ENCODE measurements at places on chromosomes 6 and 20.

GRCh38 chr6:125507987-125508655 lies 206.4 kb upstream of the HDDC2 start:
- DNase-seq, result no peak

- no peak for DNase-seq
These were observed 38.0 kb downstream of the COL12A1 start for GRCh38 chr6:75167851-75168250.

- DNase-seq, result no peak
These were observed 657 bp downstream of the EMILIN3 start for GRCh38 chr20:41365777-41366545.

DNA sequence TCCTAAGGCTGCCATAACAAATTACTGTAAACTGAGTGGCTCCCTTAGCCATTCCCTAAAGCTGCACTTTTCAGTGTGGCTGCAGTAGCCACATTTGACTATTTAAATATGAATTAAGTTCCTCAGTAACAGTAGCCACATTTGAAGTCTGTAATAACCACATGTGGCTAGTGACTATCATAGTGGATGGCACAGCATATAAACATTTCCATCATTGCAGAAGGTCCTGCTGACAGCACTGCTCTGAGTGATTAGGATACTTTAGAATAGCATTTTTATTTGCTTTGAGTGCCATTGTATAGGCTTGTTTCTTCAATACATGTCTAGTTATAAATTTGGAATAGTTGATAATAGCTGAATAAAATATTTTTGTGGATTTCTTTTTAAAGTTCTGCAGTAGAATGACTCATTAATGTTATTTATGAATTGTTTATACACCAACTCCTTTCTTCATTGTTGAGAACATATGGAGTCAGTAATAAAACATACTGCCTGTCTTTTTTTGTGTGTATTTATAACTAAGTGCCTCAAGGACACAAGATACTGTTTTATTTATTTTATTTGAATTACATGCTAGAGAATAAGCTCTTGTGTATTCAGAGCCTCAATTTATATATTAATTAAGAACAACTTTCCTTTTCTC lies 217.2 kb downstream of the CDKAL1 start:
- no peak for DNase-seq

DNA sequence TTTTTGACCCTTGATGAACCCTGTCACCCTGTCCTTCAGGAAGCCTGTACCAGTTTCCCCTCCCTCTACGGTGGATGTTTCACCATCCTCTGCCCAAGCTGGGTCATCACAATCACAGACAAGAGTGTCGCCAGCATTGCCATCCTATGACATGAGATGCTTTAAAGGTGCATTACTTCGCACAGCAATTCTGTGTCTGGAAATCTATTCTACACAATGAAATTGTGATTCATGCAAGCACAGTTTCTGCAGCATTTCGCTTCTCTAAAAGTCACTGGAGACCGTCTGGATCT lies 2.5 kb upstream of the ULBP2 start:
- no peak for DNase-seq

All from stimulated activated CD4-positive, alpha-beta T cell treated with anti-CD3 and anti-CD28 coated beads, Interleukin-12 subunit alpha, Interleukin-12 subunit beta, amount 100 ng/mL, for 4 hours (primary cell).